Aorta (tissue), 5 donors: ENCODE measurements at places on chromosomes 12 and 14. TPM values are rescaled to one million over a fixed set of nuclear protein-coding genes. Genes with fewer than 3 reads are reported as not detected.

The ADCY6 gene
- 85.1 TPM for total RNA-seq

The TUBA1A gene
- total RNA-seq = 148 TPM

The LHX5 gene
- total RNA-seq = not detected

The NTF3 gene
- total RNA-seq = 21.8 TPM

The DCD gene
- not detected for total RNA-seq

The LUM gene
- total RNA-seq = 118 TPM

The KRT85 gene
- not detected for total RNA-seq

The TTC7B gene
- total RNA-seq = 57.4 TPM

The FOXG1 gene
- not detected for total RNA-seq

The POTEM gene
- not detected for total RNA-seq

The SMIM41 gene
- total RNA-seq = 0.84 TPM

The DIO3 gene
- total RNA-seq = 5.8 TPM

The GPR84 gene
- 1.9 TPM for total RNA-seq

The TPPP2 gene
- not detected for total RNA-seq

The DPY19L2 gene
- total RNA-seq = 11.9 TPM

The CCDC38 gene
- total RNA-seq = not detected

The OR6C76 gene
- not detected for total RNA-seq
